ENCODE measurements at places on chromosomes 4 and X.

DNA sequence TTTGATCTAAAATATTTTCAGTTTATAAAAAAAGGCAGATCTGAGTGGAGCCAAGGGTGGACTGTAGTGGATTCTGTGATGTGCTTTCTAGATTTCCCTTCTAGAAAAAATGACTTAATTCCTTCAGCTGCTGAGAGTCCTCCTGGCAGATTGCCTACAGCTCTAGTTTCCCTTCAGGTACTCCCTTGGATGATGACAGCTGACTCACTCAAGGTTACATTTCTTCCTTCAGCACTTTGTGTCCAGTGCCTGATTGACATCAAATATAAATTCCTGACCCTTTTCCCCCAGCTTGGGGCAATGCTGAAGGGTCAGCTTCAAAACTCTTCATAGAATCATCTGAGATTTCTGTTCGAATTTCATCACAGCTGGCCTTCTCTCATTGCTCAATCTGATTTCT lies 161.7 kb downstream of the EMCN start:
- DNase-seq = no peak

DNA sequence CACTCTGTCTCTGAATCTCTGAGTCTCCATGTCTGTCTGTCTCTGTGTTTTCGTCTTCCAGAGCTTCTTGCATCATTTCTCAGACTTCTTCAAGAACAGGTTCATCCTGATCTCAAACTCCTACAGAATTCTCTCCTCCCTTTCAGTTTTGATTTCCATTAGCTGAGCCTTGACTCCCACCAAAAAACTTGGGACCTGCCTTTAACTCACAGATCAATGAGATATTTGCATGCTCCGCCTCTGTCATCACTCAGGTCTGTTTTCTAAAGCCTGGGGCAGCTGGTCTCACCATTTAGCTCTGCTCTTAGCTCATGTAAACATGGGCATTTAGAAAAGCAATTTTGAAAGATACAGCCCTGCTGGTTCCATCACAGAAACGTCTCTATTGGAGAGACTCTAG lies 8.6 kb downstream of the DAPP1 start:
- no peak for DNase-seq

- no peak for DNase-seq
Observed at GRCh38 chr4:69831646-69832325, 28.2 kb downstream of the SULT1E1 start.

DNA sequence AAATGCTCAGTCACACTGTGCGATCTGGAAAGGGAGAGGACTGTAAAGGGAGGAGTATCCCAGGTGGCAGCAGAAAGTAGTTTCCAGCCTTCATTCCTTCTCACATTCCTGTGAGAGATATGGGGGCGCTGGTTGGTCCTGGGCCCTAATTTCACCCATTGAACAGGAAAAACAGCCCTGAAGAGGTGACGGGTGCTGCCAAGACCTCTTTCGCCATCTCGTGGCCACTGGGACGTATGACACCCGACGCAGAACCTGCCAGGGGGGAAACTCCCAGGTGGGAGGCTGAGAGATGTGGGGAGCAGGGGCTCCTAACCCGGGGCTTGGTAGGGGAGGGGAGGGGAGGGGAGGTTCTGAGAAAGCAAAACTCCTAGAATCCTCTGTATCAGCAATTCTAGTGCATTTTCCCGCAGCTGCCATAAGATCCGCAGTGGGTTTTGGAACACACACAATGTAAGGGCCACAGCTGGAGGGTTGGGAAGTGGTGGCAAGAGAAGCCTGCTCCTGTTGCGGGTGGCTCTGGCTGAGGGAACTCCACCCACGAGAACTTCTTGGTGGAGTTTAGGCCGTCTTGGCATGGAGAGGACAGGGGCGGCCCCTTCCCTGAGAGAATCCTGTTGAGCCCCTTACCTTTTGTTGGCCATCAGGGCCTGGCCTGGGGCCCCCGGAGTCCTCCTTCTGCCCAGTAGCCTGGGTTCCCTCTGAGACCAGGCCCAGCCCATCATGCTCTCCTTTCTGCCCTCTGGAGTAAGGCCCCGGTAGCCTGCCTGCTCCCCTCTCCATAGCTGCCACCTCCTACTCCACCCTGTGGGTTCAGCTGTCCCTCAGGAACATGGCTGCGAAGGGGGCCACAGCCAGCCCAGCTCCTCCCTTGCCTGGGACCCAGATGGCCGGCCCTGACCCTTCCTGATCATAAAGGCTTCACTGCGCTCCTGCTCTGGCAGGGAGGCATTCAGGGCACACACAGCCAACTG lies 134.1 kb downstream of the OR13H1 start:
- peak; percentile 33 for DNase-seq

DNA sequence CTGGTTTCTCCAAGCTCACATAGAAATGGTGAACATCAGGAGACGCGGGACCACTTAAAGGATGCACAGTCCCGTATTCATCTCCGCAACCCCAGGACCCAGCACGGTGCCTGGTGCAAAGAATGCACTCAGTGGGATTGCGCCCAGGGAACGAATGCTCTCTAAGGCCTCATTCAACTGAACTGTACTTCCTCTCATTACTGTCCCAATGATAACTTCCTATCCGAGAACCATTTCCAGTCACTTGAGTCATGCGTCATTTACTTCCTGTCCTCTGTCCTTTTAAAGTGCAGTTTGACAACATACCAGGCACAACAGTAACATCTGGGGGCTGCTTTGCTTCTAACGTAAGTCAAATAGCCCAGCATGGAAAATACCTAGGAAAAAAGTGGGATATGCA lies 75.7 kb downstream of the RBM47 start:
- no peak for DNase-seq

- DNase-seq = no peak
Observed at GRCh38 chr4:77695774-77696173, 90.2 kb downstream of the CXCL13 start.

- DNase-seq = no peak
Observed at GRCh38 chr4:110953898-110954297, 331.0 kb upstream of the PITX2 start.

- DNase-seq = no peak
Observed at GRCh38 chr4:47690611-47691010, 147.3 kb downstream of the CORIN start.

DNA sequence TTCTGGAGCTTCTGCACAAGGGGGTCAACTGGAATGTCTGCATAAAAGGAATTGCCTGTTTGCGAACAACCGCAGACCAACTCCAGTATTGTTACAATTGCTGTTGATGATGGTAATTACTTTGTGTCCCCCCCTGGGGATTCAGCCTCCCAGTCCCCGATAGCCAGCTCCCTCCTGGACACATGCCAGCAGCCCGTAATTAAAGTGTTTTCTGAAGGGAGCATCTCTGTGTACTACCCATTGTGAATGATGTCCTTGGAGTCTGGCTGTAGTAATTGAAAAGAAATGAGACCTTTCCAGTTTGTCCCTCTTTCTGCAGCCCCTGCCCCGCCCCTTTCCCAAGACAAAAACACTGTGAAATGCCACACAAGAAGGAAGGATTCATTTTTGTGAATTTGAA lies 377.1 kb upstream of the LCORL start:
- DNase-seq = no peak
